RWPE2 (cell line): ENCODE measurements at places on chromosomes 6 and 20.

DNA sequence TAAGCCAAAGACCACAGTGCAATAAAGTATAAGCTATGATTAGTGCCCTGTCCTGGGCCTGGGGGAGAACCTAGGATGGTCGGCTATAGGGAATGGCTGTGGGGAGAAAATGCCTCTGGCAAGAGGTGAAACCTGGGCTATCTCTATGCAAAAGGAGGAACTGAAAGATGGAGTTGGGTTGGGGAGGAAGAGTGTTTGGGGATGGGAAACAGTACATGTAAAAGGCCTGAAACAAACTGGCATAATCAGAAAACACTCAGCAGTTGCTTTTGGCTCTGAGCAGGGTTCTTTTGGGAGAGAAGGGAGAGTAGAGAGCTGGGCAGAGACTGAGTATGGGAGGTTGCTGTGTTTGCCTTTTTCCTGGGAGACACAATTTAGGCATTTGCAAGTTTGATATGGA lies 31.9 kb upstream of the FUCA2 start:
- no peak for DNase-seq

DNA sequence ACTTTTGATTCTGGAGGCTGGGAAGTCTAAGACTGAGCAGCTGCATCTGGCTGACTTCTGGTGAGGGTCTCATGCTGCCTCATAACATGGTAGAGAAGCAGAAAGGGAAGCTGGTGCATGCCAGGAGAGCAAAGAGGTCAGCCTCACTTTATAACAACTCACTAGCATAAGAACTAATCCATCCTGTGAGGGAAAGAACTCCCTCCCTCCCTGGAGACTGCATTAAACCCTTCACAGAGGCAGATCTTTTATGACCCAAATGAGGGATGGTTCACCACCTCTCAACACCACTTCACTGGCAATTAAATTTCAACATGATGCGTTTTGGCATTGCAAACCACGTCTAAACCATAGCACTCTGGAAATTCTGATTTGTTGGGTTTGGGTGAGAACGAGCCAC lies 33.9 kb downstream of the STXBP5 start:
- no peak for DNase-seq

- no peak for DNase-seq
These were observed 52.9 kb upstream of the TRAF3IP2 start for GRCh38 chr6:111658462-111659154.

GRCh38 chr6:136501514-136501913 lies 48.7 kb downstream of the MAP7 start:
- DNase-seq, result no peak

DNA sequence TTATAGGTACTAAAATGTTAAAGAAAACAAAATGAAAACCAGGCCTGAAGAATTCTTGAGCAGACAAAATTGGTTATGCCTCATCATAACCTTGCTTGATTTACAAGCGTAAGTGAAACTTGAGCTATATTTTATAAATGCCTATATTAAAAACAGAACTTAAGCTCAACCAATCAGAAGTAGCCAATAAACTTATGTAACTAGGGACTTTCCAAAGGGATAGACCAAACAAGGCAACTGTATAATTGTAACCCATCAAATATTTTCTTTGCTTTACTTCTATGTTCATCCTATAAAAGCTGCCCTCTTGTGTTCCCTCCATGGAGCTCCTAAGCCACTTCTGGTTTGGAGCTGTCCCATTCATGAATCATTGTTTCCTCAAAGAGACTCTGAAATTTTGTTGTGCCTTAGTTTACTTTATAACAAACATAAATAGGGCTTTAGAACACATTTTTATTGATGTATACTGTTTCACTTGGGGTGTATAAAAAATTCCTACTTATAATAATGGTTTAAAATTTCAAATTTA lies 101.6 kb upstream of the CARMIL1 start:
- no peak for DNase-seq
